ENCODE measurements at places on chromosomes 7 and 10. TPM values are rescaled to one million over a fixed set of nuclear protein-coding genes. Genes with fewer than 3 reads are reported as not detected.

Gene PTPRN2
- 2.8 TPM for total RNA-seq

Gene COL28A1
- total RNA-seq = 9.7 TPM

Gene CCM2
- total RNA-seq = 19.5 TPM

GRCh38 chr10:77552252-77552651 is 85.4 kb downstream of the KCNMA1 start:
- no peak for DNase-seq

- no peak for DNase-seq
Measured at GRCh38 chr10:7889947-7890542, 71.7 kb downstream of the TAF3 start.

DNA sequence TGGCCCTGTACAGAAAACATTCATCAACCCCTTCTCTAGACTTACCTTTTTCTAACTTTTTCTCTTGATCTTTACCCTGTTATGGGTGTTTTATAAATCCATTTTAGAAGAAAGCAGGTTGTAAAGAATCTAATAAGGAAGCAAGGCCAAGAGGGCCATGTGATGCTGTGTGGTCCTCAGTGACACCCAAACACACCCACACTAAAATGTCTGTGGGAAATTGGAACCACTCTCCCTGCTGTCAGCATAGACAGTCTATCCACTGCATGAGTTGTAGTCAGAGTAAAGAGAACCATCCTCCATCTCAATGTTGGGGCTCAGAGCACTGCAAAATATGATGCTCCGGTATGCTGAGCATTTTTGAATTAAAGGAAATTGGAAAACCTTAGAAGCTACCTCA is 235.5 kb downstream of the SKIDA1 start:
- no peak for DNase-seq

GRCh38 chr7:143280566-143280965 is 4.2 kb upstream of the TMEM139 start:
- no peak for DNase-seq

DNA sequence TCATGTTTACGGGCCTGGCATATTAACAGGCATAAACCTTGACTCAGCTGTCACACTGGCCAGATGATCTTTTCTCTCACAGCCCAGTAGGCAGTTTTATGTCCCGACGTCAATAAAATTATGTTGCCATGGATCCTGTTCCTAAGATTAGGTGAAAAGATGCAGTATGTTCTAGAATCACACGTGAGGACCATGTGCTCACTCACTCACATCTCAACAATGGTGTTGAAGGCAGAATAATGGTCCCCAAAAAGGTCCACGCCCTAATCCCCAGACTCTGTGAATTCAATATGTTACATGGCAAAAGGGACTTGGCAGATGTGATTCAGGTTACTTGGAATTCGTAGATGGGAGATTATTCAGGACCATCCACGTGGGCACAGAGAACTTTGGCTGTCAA is 3.5 kb downstream of the DOCK1 start:
- no peak for DNase-seq

GRCh38 chr7:1544896-1545416 is 11.0 kb downstream of the TMEM184A start:
- DNase-seq = no peak

GRCh38 chr7:47648275-47648925 is 66.5 kb upstream of the TNS3 start:
- DNase-seq = no peak

DNA sequence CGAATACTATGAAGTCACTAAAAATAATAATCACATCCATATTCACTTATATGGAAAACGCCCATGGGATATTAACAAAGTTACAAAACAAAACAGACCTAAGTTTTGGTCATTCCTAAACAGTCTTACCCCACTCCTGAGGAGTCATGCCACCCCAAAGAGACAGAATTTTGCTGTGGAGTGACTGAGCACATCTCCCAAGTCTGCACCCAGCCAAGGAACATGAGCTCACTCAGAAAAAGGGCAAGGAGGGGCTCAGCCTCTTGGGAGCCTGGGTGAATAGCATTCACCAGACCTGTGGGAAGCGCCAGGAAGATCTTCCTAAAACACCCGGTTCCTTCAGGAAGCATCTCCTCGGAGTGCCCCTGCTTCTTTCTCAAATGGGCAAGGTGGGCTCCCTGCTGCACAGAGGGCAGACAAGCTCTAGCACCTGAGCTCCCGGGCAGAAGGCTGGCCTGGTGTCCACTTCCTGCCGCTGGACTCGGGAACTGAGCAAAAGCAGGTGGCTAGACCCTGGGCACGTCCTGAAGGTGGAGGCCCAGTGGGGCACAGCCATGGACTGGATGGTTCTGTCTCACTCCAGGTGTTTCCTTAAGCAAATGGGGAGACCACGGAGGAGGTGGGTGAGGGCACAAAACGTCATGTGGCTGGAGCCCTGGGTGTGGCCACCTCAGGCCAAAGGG is 31.0 kb downstream of the TNS3 start:
- DNase-seq = no peak

- no peak for DNase-seq
Measured at GRCh38 chr10:53487019-53487983, 714.7 kb upstream of the MBL2 start.

DNA sequence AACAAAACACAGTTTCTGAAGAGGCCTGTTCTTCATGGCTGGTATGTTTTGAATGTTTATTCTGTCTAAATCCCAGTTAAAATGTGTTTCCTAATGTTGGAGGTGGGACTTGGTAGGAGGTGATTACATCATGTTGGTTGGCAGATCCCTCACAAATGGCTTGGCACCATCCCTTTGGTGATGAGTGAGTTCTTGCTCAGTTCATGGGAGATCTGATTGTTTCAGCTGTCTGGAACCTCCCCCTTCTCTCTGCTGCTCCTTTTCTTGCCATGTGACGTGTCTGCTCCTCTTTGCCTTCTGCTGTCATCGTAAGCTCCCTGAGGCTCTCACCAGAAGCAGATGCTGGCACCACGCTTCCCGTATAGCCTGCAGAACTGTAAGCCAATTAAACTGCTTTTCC is 383.6 kb upstream of the TPK1 start:
- no peak for DNase-seq

- DNase-seq = no peak
Measured at GRCh38 chr10:120825878-120826769, 25.0 kb upstream of the WDR11 start.

- no peak for DNase-seq
Measured at GRCh38 chr10:8665322-8665721, 610.8 kb downstream of the GATA3 start.

- no peak for DNase-seq
Measured at GRCh38 chr7:12403287-12404181, at the start of gene VWDE. Gene VWDE (minus strand): TSS chr7:12403865. CDS start chr7:12403716, 149 bp downstream.

DNA sequence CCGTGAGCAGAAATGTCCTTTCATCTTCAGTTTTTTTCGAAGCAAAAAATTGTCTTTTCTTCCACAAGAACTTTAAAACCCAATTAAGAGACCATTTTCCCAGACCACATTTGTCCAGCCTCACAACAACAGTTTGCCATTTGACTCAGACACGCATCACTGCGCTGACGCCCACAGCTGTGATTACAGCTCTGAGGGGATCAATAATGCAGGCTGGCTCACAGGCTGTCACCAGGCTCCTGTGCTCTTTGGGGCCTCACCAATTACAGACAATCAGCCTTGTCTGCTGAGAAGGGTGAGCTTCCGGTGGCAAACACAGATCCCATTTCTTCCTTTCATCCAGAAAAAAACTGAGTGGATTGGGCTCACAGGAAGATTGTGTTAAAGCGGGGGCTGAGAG is 33.3 kb downstream of the DDC start:
- no peak for DNase-seq

- DNase-seq = no peak
Measured at GRCh38 chr10:110171032-110171431, 36.4 kb upstream of the MXI1 start.

- no peak for DNase-seq
Measured at GRCh38 chr10:126402721-126403695, 14.7 kb upstream of the ADAM12 start.

DNA sequence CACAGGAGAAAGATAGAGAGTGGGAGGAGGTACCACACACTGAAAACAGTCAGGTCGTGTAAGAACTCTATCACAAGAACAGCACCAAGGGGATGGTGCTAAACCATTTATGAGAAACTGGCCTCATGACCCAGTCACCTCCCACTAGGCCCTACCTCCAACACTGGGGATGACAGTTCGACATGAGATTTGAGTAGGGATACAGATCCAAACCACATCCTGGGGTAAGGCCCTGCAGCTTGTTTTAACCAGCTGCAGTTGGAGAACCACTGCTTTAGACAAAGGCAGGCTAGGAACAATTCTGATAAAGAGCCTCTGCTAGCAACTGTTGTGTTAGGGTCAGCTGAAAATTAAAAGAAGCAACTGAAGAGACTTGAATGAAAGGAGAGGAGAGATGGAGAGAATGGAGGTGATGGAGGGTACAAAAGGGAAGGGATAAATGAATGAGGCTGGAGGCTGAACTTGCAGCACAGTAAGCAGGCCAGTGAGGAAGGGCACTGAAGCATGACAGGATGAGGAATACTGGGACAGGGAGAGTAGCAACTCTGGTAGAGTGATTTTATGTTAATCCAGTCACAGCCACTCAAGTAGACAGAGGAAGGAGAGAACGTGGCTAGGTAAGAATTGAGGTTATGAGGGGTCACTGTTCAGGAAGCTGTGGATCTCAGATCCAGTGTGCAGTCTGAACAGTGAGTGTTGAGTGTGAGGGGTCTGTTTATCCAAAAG is 23.6 kb downstream of the MEST start:
- DNase-seq = no peak

- DNase-seq = no peak
Measured at GRCh38 chr10:78405231-78405630, 371.6 kb downstream of the RPS24 start.

DNA sequence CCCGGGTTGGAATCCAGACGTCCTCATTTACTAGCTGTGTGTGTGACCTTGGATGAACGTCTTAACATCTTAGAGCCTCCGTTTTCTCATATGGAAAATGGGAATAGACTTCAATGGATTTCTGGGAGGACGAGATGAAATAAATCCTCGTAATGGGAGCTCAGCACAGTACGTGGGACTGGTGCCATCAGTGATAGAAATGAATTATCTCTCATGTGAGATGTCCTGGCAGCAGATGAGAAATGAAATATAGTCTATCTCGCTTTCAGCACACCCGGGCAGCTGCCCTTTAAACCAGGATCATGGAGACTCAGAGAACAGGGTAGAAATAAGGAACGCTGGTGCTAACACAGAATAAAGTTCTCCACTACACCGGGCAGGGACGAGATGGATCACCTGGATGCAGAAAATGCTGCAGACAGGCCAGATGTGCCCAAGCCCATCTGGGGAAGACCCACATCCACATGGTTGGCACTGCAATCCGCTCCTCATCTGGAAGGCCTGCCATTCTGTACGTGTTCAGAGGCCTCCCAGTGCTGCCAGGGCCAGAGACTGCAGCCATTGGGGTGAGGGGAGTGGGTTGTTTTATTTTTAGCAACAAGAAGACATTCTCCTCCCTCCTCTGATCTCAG is 11.1 kb upstream of the EMX2 start:
- DNase-seq = no peak

Measured in urinary bladder (tissue), 4 donors.